Hematopoietic multipotent progenitor cell (in vitro differentiated cells): ENCODE measurements at places on chromosomes 1 and 21. TPM values are rescaled to one million over a fixed set of nuclear protein-coding genes. Genes with fewer than 3 reads are reported as not detected.

- no peak for DNase-seq
Measured at GRCh38 chr1:25641931-25642573, 25.5 kb downstream of the MAN1C1 start.

- DNase-seq, result no peak
Measured at GRCh38 chr1:118429856-118430255, 244.8 kb upstream of the SPAG17 start.

DNA sequence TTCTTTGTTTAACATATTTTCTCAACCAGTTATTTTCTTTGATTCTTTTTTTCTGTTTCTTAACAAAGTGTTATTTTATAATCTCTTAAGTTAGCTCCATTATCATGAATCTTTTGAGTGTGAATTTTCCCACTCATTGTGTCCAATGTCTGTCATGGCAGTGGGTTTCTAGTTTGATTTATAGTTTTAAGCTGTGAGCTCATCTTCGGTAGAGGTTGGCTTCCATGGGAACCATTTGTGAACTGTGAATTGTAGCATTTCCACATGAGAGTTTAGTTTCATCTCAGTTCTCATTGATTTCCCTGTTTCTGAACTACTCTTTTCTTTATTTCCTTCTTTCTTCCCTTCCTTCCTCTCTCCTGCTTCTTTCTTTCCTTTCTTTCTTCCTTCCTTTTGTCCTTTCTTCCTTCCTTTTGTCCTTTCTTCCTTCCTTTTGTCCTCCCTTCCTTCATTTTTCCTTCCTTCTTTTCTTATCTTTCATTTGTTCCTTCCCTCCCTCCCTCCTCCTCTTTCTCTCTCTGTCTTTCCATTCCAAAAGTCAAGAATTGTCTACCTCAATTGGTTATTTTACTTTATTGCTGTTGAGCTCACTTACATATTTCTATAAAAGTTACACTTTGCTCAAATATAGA lies 3.0 kb upstream of the CRB1 start:
- DNase-seq, result no peak

- no peak for DNase-seq
Measured at GRCh38 chr1:115347282-115347681, 9.2 kb upstream of the NGF start.

The KRTAP12-2 gene
- under 0.01 TPM for total RNA-seq

DNA sequence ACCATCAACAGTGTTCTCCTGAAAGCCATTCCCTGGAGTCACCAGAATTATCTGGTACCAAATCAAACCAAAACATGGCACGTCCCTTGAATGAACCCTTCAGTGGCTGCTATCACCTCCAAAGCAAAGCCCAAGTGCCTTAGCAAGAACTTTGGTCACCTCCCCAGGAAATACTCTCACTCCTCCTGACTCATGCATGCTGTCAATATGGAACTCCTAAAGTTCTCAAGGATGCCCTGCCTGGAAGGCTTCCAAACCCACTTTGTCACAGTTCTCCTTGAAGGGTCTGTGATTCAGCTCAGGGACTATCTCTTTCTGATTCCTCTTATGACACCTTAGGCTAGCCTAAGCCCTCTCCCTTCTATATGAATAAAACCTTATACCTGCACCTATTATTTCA lies 146.1 kb upstream of the RUNX1 start:
- DNase-seq, result no peak

DNA sequence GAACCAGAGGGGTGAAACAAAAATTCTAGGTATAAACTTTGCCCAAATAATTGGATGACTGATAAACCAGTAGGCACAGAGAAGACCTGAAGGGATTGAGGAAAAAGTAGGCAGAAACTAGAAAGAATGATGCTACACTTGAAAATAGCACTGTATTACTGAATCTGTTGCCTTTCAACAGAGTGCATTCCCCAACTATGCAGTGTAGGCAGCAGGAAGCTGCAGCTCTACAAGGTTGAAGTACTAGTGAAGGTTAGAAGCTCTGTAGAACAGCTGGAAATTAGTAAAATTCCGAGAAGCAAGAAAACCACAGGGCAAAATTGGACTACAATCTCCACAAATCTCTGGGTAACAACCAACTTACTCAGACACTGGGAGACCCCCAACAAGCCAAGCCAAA lies 27.4 kb downstream of the ZNF644 start:
- DNase-seq, result no peak

- no peak for DNase-seq
Measured at GRCh38 chr1:221633841-221634409, 108.0 kb downstream of the DUSP10 start.

GRCh38 chr21:43754948-43755781 lies 20.9 kb downstream of the CSTB start:
- no peak for DNase-seq

The HAO2 gene
- not detected for total RNA-seq

The SLFNL1 gene
- 1.6 TPM for total RNA-seq

The SUSD4 gene
- total RNA-seq, result not detected

- DNase-seq, result no peak
Measured at GRCh38 chr1:78170859-78171258, 125.1 kb downstream of the GIPC2 start.

- peak; percentile 56 for DNase-seq
Measured at GRCh38 chr1:27366411-27367159, at the start of gene MAP3K6. MAP3K6 (minus strand) TSS chr1:27366961; CDS start chr1:27366597, 364 bp downstream.

- DNase-seq, result no peak
Measured at GRCh38 chr1:119288751-119289150, 79.8 kb upstream of the HAO2 start.

GRCh38 chr1:42674214-42674613 lies 8.0 kb upstream of the YBX1 start:
- DNase-seq, result no peak

DNA sequence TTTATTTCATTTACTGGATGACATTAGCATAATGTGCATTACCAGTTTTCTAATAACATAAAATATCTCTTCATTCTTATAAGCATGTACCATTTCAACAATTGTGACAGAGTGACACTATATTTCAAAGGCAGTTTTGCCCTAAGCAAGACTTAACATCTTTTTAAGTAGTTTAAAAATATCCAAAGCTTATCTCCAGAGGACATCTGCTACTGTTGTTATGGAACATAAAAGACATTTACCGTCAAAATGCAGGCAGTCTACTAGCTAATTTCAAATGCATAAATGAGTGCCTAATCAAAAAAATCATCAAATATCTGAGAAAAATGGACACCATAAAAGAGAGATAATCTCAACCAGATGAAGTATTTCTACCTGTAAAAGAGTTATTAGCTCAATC lies 782.4 kb upstream of the BRINP3 start:
- DNase-seq, result no peak

DNA sequence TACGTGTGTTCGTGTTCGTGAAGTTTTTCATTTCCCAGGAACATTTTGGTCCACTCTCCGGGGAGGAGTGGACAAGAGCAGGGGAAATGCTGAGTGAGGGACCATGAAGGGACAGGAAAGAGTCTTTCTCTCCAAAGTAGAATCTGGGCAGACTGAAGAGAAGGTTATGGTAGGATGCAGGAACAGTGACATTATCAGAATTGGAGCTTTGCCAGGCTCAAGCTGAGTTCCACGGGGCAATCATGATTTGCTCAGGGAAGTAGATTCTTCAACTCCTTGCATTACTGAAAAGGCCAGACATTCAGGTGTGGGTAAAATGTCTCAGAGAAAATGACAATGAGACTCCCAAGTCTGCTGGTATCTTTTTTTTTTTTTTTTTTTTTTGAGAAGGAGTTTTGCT lies 16.6 kb downstream of the ATP1A4 start:
- DNase-seq, result no peak

The TMPRSS3 gene
- total RNA-seq, result not detected

DNA sequence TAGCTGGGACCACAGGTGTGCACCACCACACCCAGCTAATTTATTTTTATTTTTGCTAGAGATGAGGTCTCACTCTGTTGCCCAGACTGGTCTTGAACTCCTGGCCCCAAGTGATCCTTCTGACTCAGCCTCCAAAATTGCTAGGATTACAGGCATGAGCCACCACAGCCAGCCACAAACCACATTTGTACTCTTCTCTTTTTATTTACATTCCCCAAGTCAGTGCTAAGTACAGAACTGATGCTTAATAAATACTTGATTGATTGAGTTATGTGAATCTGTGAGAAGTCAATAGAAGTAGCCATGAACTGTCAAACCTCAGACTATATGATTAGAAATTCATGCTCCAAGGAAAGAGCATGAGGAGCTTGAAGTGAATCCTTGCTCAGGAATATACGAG lies 48.5 kb upstream of the S1PR1 start:
- no peak for DNase-seq

- DNase-seq, result no peak
Measured at GRCh38 chr1:27811741-27812500, 18.7 kb upstream of the PPP1R8 start.

DNA sequence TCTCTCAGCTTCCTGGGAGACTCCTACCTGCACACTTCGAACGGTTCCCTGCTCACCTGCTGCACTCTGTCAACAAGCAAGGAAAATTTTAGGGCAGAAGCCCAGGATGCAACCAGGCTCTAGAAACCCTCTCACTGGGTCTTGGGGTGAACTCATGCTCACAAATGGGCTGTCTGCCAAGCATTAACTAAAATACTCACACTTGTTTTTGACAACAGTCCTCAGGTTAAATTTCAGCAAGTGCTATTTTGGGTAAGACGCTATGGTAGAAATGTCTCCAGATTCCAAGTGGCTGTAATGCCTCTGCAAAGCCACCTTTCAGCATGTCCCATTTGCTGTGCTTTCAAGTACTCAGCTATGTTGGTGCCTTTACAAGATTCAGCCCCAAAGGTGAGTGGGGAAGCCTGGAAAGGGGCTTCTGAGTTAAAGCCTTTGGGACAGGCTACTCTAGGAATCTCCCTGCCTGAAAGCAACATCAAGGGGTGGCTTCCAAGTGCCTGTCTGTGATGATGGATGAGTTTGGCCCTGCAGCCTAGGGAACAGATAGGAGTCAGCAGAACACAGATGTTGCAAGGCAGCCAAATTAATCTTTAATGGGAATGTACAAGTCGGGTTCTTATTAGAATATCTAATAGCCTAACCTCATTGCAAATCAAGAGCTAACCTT lies 211.9 kb upstream of the SPAG17 start:
- no peak for DNase-seq

GRCh38 chr1:94611681-94612475 lies 70.3 kb upstream of the F3 start:
- DNase-seq, result no peak

GRCh38 chr1:168845140-168845539 lies 116.1 kb upstream of the DPT start:
- no peak for DNase-seq

- DNase-seq, result no peak
Measured at GRCh38 chr1:60584371-60584770, 498.0 kb upstream of the NFIA start.

DNA sequence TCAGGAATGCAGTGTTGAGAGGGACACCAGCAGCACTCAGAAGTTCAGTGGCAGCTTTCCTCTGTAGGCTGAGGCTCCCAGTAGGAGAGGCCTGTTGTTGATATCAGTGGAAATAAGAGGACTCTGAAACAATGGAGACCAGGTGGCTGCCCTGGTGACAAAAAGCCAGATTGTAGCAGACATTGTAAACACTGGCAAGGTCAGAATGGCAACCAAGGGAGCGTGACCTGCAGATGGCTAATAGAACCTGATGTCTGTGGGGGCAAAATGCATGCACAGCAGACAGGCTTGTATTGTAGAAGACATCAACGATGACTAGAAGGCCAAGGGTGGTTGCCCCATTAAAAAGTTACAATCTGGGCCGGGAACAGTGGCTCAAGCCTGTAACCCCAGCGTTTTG lies 53.1 kb upstream of the GPR37L1 start:
- DNase-seq, result no peak

The KRTAP22-1 gene
- not detected for total RNA-seq

- no peak for DNase-seq
Measured at GRCh38 chr1:223225061-223225460, 82.0 kb upstream of the TLR5 start.

DNA sequence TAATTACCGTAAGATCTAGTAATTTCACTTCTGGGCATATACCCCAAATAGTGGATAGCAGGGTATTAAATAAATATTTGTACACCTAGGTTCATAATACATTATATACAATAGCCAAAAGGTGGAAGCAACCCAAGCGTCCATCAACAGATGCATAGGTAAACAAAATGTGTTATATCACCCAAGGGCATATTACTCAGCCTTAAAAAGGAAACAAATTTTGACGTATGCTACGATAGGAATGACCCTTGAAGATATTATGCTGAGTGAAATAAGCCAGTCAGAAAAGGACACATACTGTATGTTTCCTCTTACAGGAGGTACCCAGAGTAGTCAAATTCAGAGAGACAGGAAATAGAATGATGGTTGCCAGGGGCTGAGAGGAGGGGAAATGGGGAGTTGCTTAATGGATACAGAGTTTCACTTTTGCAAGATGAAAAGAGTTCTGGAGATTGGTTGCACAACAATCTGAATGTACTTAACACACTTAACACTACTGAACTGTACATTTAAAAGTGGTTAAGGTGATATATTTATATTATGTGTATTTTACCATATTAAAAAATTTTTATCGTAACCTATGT lies 36.6 kb upstream of the KCTD3 start:
- DNase-seq, result no peak

DNA sequence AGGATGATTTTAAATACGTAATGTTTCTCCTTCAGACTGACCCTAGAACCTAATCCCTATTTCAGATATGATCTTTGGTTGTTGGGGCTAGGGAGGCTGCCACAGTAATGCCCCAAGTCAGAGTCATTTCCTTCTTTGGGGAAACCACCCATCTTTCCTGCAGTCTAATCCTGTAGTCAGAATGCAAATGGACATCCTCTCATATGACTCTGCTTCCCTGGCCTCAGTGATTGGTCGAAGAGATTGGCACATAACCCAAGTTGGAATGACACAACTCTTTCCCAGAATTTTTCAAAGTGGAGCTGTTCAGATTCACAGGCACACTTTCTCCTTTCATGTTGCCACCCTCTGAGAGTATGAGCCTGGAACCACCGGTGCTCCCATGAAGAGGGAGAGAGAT lies 58.8 kb upstream of the ZNF644 start:
- DNase-seq, result no peak

The NLRP3 gene
- total RNA-seq, result 18.0 TPM
